ENCODE measurements at places on chromosomes 13 and 19.

- DNase-seq: no peak
Observed at GRCh38 chr19:47848823-47849473, 10.1 kb upstream of the TPRX2 start.

DNA sequence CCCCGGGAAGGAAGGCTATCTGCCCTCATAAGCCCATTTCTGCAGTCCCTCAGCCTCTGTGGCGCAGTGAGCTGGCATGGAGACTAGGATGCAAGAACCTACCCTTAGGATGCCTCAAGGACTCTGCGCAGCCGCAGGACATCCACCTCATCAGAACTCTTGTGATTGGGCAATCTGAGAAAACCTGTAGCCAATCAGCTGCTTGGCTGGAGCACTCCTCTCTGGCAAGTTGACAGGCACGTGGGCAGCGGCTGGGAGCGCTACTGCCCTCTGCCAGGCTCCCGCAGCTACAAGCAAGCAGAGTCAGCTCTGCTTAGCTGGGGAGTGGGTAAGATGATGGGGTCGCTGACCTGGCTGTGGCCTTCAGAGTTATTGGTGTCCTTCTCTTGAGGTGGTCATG lies 1.5 kb upstream of the ECSIT start:
- no peak for DNase-seq

DNA sequence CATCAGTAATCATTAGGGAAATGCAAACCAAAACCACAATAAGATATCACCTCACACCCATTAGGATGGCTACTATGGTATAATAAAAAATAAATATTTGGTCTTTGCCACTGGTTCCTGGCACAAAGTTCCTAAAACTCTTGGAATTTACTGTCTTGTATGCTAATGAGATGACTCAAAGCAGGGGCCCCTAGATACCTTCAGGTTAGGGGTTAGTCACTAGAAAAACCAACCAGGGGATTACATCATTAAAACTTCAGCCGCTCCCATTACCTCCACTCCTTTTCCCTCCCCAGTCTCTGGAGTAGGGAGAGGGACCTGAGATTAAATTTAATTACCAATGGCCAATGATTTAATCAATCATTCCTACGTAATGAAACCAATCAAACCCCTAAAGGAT lies 49.6 kb downstream of the THSD1 start:
- no peak for DNase-seq

DNA sequence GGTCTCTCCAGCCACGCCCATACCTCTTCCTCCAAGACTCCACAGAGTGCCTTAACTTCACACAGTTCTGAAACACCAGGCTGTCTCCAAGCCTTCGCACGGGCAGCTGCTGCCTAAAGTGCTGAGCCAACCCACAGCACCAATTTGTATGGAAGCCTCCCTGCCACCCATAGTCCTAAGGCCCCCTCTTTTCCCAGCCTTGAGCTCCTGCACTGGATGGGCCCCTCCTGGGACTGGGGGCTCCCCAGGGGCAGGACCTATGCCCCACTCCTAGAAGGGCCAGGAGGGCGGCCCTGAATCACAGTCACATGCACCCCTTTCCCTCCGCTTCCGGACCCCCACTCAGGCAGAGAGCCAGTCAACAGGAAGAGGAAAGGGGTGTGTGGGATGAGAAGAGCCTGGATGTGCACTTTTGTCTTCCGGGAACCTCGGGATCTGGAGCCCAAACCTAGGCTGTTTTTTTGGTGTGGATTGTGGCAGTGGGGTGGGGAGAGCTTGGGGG lies 5.1 kb upstream of the FCER2 start:
- no peak for DNase-seq

- no peak for DNase-seq
Observed at GRCh38 chr19:40741527-40742390, 8.5 kb downstream of the ACTMAP start.

DNA sequence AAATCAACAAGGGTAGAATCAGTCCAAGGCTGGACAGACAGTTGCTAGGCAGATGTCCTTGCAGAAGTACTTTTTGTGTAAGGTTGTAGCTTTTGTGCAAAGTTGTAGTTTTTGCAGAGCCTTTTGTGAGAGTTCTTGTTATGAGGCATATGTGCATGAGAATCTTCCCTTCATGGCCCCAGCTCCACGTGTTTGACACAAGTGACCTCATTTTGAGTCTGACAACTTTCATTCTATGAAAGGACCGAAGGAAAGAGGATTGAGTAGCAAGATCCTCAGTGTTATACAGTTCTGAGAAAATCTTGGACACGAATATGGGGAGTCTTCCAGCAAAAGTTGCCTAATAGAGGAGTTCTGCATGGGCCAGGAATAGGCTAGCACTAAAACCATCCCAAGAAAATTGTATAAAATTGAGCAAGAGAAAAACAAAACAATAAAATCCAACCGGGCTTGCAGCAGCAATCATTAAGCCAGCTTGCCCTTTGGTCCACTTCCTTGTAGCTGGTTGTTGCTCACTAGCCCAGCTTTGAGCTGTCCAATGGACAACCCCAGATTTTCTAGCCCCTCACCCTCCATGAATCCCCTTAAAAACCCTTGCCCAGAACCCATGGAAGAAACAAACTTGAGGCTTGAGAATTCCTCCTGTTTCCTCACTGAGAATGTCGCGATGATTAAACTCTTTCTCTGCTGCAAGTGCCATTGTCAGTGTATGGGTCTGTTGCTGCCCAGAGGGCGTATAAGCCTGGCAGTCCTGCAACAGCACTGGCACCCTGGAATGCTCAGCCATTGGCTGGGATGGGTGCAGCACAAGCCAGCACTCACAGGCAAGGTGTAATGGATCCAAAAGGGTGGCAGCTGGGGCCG lies 6.5 kb downstream of the EPSTI1 start:
- no peak for DNase-seq

DNA sequence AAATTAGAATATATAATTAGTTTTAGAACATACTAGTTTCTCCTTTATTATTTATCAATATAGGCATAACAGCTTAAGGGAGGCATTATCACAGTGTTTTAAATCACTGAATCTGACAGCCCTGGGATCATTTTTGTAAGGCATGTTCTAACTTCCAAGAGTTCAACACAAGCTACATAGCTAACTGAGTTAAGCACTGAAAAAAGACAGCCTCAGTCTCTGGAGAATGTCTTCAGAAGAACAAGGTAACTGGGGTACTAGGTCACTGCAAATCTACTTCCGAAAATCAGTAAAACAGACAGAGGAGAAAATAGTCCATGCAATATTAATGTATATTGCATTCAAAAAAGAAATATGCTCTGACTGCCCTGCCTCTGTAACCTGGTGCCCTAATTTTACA lies 502.1 kb downstream of the RFC3 start:
- DNase-seq: no peak

Measured in chondrocyte (in vitro differentiated cells).